ENCODE measurements at places on chromosomes 1 and 21.

GRCh38 chr1:41810446-41810845 lies 108.3 kb downstream of the HIVEP3 start:
- no peak for DNase-seq

- no peak for DNase-seq
Observed at GRCh38 chr1:225480825-225481434, 53.1 kb upstream of the LBR start.

GRCh38 chr1:229756666-229757065 lies 130.6 kb downstream of the URB2 start:
- DNase-seq, result no peak

DNA sequence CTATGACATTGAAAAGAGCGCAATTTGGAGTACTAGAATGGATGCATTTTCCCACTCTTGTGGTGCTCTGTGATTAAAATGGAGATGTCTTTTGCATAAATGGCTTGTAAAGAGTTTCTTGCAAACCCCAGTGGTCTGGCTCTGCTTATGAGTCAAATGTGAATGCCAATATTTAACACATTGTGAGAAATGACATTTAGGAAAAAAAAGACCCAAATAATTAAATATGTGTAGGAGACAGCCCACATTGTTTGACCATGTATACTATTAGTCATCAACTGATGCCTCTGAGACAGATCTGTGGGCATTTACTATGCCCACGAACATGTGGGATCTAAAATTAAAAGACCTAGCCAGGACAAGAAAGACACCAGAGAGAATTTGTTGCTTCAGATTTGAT lies 22.2 kb upstream of the RUNX1 start:
- no peak for DNase-seq

- DNase-seq, result no peak
Observed at GRCh38 chr1:166053395-166053794, 113.4 kb downstream of the FAM78B start.
